HTR-8/SVneo (cell line): ENCODE measurements at places on chromosomes 3 and 15.

DNA sequence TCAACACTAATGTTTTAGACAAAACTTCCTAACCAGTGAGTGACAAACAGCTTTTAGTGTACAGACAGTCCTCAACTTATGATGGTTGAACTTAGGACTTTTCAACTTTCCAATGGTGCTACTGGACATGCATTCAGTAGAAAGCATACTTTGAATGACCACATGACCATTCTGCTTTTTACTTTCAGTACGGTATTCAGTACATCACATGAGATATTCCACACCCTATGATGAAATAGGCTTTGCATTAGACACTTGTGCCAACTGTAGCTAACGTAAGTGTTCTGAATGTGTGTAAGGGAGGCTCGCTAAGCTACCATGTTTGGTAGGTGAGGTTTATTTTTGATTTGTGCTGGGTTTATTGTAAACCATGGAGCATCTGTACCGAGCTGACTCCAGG is 113.7 kb downstream of the WNT7A start:
- no peak for DNase-seq

DNA sequence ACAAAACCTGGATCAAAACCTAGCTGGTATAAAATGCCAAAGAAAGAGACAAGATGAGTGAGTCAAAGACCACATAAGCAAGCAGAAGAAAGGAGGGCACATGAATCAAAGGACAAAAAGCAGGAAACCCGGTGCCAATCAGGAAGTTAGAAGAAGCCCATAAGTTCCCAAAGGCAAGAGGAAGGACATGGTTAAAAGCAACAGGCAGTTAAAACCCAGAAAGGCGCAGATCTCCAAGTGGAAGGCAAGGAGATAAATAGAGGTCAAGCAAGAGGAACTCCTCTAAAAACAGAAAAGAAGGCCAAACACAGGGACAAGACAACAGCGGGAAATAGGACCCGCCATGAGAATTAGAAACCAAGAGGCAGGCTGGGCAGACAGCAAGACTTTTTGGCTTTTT is 4.4 kb downstream of the TMOD2 start:
- DNase-seq = no peak

DNA sequence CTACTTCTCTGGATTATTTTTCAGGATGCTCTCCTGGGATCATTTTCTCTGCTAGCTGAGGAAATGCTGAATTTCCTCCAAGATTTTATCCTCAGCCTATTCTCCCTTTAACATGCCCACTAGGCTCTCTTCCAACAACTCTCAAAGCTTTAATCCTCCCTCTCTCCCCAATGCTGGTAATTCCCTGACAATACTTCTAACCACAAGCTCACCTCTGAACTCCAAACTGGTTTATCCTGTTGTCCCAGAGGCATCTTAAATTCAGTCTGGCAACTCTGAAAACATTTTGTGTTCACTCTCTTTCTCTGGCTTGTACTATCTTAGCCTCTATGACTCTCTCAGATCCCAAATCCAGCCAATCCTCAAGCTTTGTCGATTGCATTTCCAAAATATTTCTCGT is 490.3 kb downstream of the MECOM start:
- no peak for DNase-seq

- no peak for DNase-seq
Measured at GRCh38 chr3:42023380-42023779, 61.5 kb upstream of the ULK4 start.

- DNase-seq = no peak
Measured at GRCh38 chr3:31341130-31341529, 191.6 kb upstream of the STT3B start.

DNA sequence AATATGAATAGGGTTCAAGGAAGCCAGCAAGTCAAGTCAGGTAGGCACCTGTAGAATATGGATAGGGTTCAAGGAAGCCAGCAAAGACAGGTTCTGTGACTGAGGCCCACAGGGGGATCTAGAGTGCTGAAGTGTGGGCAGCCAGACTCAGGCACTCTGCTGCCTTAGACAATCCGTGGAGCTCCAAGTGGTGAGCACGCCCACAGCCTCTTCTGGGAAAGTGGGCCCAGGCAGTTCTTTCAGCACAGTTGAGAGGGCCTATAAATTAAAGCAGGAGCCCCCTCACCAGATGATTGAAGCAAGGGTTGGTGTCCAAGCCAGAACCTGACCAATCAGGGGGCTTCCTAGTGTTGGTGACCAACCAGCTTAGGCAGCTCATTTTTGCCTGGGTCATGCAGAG is 51.0 kb downstream of the ANP32A start:
- no peak for DNase-seq

DNA sequence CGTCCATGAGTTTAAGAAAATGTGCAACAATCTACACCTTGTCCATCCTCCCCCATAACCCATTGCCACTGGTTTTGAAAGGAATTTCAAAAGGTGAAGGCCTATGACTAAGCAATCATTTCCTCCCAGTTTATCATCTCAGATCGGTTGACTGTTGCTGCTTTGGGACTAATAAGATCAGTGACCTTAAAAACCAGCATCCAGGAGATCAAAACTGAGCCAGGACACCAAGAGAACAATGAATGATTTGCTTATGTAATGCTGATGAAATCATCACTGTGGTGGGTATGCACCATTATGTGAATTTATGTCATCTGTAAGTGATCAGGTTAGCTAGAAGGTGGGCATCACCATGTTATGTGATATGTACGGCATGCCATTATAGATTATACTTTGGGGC is 195.5 kb downstream of the SSR3 start:
- no peak for DNase-seq

DNA sequence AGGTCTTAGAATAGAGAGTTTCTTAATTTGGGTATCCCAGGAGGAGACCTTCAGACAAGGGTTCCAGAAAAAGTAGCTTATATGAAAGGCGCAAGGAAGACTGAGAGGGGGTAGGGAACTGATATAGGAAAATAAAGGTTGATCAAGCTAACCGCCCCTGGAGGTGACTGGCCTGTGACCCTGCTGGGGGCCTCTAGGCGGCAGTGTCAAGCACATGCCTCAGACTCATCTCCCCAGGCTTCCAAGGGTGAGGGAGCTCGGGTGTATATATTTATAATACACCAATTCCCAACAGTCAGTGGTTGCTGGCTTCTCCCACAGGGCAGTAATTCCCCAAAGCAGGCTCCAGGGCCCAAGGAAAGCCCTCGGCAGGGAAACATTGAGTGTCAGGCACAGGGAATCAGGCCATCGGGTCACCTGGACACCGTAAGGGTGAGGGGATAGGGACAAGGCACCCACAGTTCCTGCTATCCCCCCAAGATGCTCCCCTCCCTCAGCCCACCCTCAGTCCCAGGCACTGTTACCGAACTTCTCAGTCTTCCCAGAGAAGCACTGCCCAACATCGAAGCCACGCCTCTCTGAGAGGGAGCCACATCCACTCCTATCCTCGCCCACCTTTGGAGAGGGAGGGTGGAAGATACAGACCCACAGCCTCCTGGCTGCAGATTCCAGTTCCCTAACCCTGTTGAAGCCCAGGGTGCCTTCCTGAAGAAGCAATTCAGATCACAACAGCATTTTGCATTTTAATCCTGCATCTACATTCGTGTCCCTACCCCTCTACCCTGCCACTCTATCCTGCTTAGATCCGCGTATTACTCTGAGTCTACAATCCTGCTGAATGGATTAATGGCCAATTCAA is 19.5 kb upstream of the CAV3 start:
- peak; percentile 39 for DNase-seq

DNA sequence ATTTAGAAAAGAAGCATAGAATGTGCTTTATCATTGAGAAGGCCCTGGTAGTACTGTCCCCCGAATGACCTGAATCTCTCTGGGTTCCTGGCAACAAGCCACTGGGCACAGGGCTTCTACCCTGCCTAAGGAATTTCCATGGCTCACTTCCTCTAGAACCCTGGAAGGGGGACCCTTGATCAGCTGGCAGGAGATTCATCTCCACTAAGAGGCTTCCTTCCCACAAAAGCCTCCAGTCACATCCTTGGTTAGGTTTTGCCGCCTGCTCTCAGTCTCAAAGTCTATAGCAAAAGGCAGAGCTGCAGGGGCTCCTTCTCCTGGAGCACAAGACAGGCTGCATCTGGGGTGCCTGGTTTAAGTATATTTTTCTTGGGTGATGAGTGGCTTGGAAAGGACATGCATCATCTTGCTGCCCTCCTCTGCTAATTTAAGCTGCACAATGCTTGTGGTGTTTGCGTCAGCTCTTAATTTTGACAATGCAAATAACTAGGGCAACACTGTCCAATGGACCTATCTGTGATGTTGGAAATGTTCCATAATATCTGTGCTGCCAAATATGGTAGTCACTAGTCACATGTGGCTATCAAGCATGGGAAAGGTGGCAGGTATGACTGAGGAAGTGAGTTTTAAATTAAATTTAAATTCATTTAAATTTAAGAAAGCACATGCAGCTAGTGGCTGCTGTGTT is 33.4 kb upstream of the RARRES1 start:
- DNase-seq = no peak

- DNase-seq = no peak
Measured at GRCh38 chr3:39962581-39962980, 153.2 kb downstream of the MYRIP start.

GRCh38 chr15:33801954-33802353 is 166.3 kb upstream of the CHRM5 start:
- no peak for DNase-seq

DNA sequence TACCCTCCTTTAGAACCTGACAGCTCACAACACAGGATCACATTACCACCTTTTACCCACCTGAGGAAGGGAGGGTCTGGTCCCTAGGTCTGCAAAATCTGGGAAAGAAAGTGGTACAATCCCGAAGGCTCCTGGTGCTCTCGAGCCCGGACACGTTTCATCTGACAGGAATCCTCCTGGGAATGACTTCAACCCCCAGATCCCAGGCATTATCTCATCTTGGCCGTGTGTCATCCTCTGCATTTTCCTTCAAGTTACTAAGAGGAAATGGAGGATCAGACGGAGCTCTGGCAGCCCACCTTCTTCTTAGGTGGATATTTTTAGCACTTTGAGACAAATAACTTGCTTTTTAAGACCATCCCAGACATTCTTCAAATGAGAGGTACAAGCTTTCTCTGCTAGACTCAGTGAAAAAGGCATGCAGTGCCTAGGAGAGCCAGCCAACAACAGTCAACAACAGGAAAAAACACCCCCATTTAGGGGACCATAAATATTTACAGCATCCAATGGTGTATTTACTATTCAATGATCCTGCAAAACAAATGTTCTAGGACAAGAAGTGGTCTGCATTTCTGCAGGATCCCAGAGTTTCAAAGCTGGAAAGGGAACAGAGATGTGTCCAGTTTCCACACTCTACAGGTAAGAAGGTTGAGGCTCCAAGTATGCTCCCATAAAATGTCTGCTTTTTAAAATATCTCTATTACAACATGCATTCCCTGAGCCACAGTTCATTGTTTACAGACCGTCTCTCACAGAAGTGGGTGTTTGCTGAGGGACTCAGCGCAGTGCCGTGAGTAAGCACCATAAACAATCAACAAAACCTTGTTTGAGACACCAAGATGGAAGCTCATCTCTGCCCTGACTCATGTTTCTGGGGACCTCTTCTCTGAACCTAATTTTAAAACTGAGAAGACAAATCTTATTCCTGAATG is 38.3 kb upstream of the ARHGEF3 start:
- peak; percentile 38 for DNase-seq

DNA sequence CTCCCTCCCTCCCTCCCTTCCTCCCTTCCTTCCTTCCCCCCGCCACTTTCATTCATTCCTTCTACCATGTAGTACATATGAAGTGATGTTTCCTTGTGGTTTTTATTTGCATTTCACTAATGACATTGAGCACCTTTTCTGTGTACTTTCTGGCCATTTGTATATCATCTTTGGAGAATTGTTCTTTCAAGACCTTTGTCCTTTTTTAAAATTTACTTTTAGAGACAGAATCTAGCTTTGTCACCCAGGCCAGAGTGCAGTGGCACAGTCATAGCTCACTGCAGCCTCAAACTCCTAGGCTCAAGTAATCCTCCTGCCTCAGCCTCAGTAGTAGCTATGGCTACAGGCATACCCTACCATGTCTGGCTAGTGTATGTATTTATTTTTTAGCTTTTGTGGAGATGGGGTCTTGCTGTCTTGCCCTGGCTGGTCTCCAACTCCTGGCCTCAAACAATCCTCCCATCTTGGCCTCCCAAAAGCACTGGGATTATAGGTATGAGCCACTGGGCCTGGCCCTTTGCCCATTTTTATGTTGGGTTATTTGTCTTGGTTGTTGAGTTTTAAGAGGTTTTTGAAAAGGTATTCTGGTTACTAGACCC is 42.0 kb upstream of the CTDSPL2 start:
- no peak for DNase-seq

DNA sequence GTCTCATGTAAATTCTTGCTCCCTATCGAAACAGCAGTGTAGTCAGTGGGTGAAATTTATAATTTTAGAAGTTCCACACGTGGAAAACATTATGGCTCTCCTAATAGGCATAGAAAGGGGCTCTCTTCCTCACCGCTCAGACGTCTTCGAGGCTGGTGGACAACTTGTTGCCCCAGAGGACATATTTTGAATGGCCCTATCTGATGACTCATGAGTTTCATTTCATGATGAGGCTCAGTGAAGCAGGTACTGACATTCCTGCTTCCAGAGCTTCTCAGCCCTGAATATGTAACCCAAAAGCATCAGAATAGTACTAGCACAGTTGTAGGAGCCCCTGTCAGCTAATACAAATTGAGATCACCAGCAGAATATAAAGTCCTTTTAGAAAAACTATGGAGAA is 117.9 kb downstream of the HERC1 start:
- DNase-seq = no peak

- no peak for DNase-seq
Measured at GRCh38 chr15:65887565-65887964, 18.3 kb downstream of the RAB11A start.

DNA sequence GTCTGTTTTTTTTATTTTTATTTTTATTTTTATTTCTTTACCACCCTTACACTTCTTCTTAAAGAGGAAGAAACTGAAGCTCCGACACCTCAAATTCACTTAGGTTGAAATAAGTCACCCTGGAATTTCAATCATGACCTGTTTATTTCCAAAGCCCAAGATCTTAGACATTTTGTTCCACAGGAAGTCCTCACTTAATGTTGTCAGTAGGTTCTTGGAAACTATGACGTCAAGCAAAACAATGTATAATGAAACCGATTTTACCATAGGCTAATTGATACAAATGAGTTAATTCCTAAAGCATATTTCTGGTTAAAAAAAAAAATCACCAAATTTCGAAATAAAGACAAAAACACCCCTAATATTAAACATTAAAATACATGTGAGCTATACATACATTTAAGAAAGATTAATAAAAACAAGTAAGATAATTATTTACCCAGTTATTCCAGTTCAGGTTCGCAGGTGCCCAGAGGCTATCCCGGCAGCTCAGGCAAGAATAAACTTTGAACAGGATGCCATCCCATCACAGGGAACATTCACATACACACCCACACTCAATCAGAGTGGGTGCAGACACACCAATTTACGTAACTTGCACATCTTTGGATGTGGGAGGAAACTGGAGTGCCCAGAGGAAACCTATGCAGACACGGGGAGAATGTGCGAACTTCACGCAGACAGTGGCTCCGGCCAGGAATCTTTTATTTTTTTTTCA is 391.0 kb downstream of the RAP2B start:
- DNase-seq = no peak

GRCh38 chr3:114878114-114878839 is 268.8 kb downstream of the ZBTB20 start:
- no peak for DNase-seq
